ENCODE measurements at places on chromosomes 2 and 18. TPM values are rescaled to one million over a fixed set of nuclear protein-coding genes. Genes with fewer than 3 reads are reported as not detected.

DNA sequence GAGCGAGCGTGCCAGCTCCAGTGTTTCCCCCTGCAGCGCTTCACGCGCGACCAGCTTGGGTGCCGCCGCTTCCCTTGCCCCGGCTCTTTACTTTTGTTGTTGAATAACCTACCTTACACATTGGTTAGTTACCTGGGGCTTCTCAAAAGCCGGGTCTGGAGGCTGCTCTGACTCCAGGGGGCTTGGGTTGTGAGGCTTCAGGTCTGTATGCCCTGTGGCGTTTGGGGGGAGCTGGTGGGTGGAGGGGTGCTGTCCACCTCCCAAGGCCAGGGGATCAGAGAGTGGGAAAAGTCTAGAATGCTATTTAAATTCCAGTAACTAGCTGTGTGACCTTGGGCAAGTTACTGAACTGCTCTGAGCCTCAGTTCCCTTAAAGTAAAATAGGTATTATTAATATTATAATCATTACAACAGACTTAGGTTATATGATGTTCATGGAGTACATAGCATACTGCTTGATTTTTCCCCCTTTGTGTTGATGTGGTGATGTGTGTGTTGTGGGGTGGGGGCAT lies 770 bp downstream of the LYPD6B start:
- no peak for DNase-seq

DNA sequence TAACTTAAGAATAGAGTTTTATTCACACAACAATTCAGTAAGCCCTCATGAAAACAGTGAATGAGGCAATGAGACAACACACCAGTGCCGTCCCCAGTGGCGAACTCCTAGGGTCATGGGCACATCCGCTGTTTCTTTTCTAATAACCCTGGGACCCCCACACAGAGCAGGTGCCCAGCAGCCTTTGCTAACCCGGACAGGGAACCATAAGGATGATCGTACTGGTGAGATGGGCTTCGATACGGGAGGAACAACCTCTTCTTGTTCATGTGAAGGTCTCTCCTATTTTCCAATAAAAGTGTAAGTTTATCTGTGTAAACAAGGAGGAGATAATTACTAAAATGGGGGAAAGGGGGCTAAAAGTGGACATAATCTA lies 97.4 kb upstream of the MGAT4A start:
- no peak for DNase-seq

- no peak for DNase-seq
Observed at GRCh38 chr2:75915851-75916634, 205.3 kb upstream of the GCFC2 start.

DNA sequence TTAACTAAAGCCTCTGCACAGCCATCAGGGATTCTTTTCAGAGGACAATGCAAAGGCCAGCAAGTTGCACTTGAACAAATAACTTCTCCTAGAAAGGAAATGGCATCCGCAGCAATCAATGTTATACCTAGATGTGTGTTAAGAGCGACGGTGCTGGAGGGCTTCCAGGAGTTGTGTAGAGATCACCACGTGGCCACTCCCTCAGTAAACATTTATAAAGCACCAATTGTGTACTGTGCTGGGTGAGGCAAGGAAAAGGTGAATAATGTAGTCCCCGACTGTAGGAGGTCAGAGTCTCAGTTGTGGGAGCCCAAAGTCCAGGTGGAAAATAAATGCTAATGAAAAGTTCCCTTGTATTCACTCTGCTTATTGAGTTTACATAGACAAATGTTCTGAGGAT lies 135.0 kb downstream of the ALK start:
- no peak for DNase-seq

DNA sequence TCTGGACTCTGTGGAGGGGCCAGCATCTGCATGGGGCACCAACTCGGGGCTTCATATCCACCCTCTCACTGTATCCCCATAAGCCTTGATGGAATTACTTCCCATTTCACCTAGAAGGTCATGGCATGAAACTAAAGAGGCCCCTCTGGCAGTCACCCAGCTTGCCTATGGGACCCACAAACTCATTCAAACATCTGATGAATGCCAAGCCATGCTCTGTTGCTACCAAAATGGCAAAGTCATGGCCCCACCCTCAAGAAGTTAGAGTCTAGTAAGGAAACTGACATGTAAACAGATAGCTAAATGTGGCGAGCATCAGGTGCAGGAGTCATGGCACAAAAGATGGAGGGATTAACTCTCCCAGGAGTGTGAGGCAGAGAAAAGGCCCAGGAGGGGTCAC lies 14.5 kb downstream of the CYB5A start:
- DNase-seq: no peak

- DNase-seq: no peak
Observed at GRCh38 chr2:28835781-28836180, 25.1 kb downstream of the SPDYA start.

GRCh38 chr2:234550511-234551107 lies 53.7 kb upstream of the ARL4C start:
- DNase-seq: peak; percentile 48

CFAP221 gene
- total RNA-seq: not detected

TFCP2L1 gene
- 0.06 TPM for total RNA-seq

ASB18 gene
- total RNA-seq: not detected

DNA sequence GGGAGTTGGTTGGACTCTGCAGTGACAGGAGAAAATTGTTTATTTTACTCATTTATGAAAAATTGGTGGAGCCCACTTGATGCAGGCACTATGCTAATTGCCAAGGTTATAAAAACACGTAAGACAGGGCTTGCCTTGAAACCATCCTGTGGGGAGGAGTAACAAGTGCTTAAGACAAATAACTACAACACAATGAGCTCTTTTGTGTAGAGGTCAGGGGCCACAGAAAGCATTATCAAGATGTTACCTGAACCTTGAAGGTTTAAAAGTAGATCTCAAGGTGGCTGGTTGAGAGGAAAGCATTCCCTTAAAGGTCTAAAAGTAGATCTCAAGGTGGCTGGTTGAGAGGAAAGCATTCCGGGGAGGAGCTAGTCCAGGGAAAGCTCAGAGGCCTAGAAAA lies 381.8 kb upstream of the POU3F3 start:
- no peak for DNase-seq

- DNase-seq: no peak
Observed at GRCh38 chr2:218975060-218975777, 9.8 kb downstream of the FEV start.

TP53I3 gene
- total RNA-seq: 0.47 TPM

- DNase-seq: peak; percentile 69
Observed at GRCh38 chr2:38508311-38509039, 94.3 kb downstream of the HNRNPLL start.

RPRD1A gene
- 42.3 TPM for total RNA-seq

GRCh38 chr18:48663931-48664847 lies 125.4 kb downstream of the CTIF start:
- peak; percentile 37 for DNase-seq

CREB1 gene
- 128 TPM for total RNA-seq

EFR3B gene
- 0.14 TPM for total RNA-seq

DNAJC10 gene
- 56.5 TPM for total RNA-seq

ANKRD62 gene
- not detected for total RNA-seq

GRCh38 chr18:63850020-63850419 lies 37.5 kb upstream of the SERPINB2 start:
- no peak for DNase-seq

- peak; percentile 71 for DNase-seq
Observed at GRCh38 chr2:19868701-19869580, 32.8 kb downstream of the TTC32 start.

RAB11FIP5 gene
- 12.8 TPM for total RNA-seq
